Mammary microvascular endothelial cell (primary cell): ENCODE measurements at places on chromosomes 13 and 19. TPM values are rescaled to one million over a fixed set of nuclear protein-coding genes. Genes with fewer than 3 reads are reported as not detected.

The ADAMTS10 gene
- total RNA-seq, result 11.8 and 12.3 TPM in 2 replicates

The KIR2DL4 gene
- not detected in 2 replicates for total RNA-seq

The TMEM190 gene
- not detected in 2 replicates for total RNA-seq

The LILRB1 gene
- total RNA-seq, result not detected in 2 replicates

The ZDHHC20 gene
- 54.0 and 55.0 TPM in 2 replicates for total RNA-seq

The FGF22 gene
- total RNA-seq, result not detected in 2 replicates
